ENCODE measurements at places on chromosomes 12 and 14. TPM values are rescaled to one million over a fixed set of nuclear protein-coding genes. Genes with fewer than 3 reads are reported as not detected.

Gene SLC17A8
- total RNA-seq: not detected

Gene BLOC1S1
- total RNA-seq: 46.0 TPM

Gene PLBD1
- 4.7 TPM for total RNA-seq

Gene SERPINA6
- not detected for total RNA-seq

Gene STAC3
- total RNA-seq: 0.36 TPM

Gene AMHR2
- not detected for total RNA-seq

Gene NR4A1
- 3.3 TPM for total RNA-seq

Gene KRT2
- total RNA-seq: not detected

Measured in osteoblast (primary cell).